ENCODE measurements at places on chromosomes 4 and X. TPM values are rescaled to one million over a fixed set of nuclear protein-coding genes. Genes with fewer than 3 reads are reported as not detected.

The NUDT10 gene
- total RNA-seq: 5.2 TPM

The RNF128 gene
- total RNA-seq: 0.10 TPM

DNA sequence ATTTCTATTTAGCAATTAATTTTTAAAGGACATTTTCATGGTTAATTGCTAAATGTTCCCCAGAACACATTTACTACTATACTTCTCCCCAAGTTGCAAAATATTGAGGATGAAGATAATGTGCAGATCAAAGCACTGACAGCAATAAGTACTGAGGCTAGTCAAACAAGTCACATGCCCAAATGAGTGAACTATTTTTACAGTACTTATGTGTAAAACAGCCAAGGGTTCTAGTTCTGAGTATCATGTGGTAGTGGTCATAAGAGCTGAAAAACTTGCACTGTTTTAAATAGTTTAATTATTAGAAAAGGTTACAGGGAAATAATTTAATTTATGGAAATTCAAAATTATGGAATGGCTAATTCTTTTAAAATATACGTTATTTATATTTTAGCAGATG, 3.8 kb downstream of the GALNTL6 start:
- peaks cover 25% of the 10 kb centered on the region for H3K4me1 ChIP-seq
- H3K36me3 ChIP-seq: no peaks in the 10 kb centered on the region
- DNase-seq: no peak
- H3K27ac ChIP-seq: no peak overlapping the region
- no peak overlapping the region for H3K4me3 ChIP-seq

DNA sequence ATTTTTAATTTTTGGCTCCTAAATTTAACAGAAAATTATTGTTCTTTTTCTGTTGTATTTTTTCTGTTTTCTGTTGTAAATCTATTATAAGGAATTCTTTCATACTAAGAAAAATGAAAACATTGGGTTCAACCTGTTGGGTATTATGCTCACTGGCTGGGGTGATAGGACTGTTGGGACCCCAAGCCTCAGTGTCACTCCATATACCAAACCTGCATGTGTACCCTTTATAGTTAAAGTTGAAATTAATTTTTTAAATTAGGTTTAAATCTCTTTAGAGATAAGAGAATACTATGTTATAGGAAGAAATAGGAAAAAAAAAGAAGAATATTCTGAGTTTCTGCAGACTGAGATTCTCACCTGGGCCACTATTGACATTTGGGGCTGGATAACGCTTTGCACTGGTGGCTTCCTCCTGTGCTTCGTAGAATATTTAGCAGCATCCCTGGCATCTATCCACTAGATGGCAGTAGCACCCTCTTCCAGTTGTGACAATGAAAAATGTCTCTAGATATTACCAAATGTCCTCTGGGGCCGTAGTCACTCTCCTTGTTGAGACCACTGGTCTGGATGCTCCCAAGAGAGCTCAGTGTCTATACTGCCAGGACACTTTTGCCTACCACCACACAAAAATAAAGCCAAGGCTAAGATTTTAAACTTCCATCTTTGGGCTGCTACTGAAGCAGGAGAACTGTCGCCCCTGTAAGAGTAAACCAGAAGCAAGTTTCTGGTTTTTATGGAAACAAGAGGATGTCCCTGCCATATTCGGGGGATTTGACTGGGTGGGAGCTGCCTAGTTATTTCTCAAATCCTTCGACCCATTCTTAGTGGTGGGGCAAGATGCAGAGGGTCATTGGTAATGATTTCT, 22.4 kb upstream of the CLTRN start:
- peaks cover 2% of the 10 kb centered on the region for H3K36me3 ChIP-seq
- no peak overlapping the region for H3K27ac ChIP-seq
- peaks cover 3% of the 10 kb centered on the region for H3K4me1 ChIP-seq
- H3K27me3 ChIP-seq: no peaks in the 10 kb centered on the region
- no peak for DNase-seq

DNA sequence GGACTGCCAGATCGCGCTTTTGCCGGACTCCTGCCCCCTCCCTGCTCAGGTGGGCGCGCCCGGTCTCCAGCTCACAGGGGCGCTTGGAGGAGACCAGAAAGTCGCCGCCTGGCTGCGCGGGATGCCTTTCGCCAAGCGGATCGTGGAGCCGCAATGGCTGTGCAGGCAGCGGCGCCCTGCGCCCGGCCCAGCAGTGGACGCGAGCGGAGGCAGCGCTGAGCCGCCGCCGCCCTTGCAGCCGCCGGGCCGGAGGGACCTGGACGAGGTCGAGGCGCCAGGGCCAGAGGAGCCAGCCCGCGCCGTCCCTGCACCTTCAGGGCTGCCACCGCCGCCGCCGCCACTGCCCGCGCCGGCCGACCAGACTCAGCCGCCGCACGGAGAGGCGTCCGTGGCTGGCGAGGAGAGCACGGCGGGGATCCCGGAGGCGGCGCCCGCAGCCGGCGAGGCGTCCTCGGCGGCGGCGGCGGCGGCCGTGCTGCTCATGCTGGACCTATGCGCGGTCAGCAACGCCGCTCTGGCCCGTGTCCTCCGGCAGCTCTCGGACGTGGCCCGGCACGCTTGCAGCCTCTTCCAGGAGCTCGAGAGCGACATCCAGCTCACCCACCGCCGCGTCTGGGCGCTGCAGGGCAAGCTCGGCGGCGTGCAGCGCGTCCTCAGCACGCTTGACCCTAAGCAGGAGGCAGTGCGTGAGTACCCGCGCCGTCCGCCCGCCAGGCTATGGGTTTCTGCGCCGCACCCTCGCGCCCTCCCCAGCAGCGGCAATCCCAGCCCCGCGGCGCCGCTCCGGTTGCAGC, 834 bp downstream of the NHS start:
- H3K27ac ChIP-seq: peak overlapping the region; percentile 40
- DNase-seq: peak; percentile 72
- H3K36me3 ChIP-seq: no peaks in the 10 kb centered on the region
- no peaks in the 10 kb centered on the region for H3K27me3 ChIP-seq

- H3K4me3 ChIP-seq: no peak overlapping the region
- DNase-seq: no peak
- H3K36me3 ChIP-seq: no peaks in the 10 kb centered on the region
- H3K27me3 ChIP-seq: no peaks in the 10 kb centered on the region
- H3K4me1 ChIP-seq: no peaks in the 10 kb centered on the region
Measured at GRCh38 chr4:159416073-159416472, 313.2 kb downstream of the RAPGEF2 start.

- no peak overlapping the region for H3K4me3 ChIP-seq
- peak overlapping the region; percentile 83 for H3K27ac ChIP-seq
- no peaks in the 10 kb centered on the region for H3K27me3 ChIP-seq
- no peak for DNase-seq
- H3K36me3 ChIP-seq: peaks cover 14% of the 10 kb centered on the region
Measured at GRCh38 chr4:184669251-184669650, 19.7 kb downstream of the PRIMPOL start.

- no peaks in the 10 kb centered on the region for H3K27me3 ChIP-seq
- H3K4me3 ChIP-seq: no peak overlapping the region
- no peaks in the 10 kb centered on the region for H3K36me3 ChIP-seq
- no peak for DNase-seq
- H3K27ac ChIP-seq: no peak overlapping the region
Measured at GRCh38 chr4:95505151-95505550, 43.6 kb downstream of the UNC5C start.

DNA sequence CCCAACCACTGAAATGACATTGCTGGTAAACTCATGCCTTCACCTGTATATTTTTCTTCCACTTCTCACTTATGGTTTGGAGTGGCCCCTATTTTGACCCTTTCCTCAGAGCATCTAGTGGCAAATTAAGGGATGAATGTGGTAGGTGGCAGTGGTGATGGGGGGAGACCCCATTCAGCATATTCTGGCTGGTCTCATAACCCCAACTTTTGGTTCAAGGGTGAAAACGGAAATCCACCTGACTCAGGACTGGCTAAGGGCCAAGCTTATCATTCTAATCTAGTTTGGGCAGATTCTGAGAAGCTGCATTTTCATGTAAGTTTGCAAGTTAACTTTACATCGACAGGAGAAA, 47.0 kb upstream of the NSUN7 start:
- no peak for DNase-seq
- no peak overlapping the region for H3K27ac ChIP-seq
- no peaks in the 10 kb centered on the region for H3K36me3 ChIP-seq
- no peaks in the 10 kb centered on the region for H3K4me1 ChIP-seq
- H3K4me3 ChIP-seq: no peak overlapping the region
- H3K27me3 ChIP-seq: no peaks in the 10 kb centered on the region

GRCh38 chrX:1493877-1494510, 41.3 kb upstream of the ASMTL start:
- no peak overlapping the region for H3K27ac ChIP-seq
- H3K4me3 ChIP-seq: no peak overlapping the region
- DNase-seq: peak; percentile 83

- H3K27me3 ChIP-seq: no peaks in the 10 kb centered on the region
- H3K27ac ChIP-seq: no peak overlapping the region
- H3K4me1 ChIP-seq: no peaks in the 10 kb centered on the region
Measured at GRCh38 chr4:82577451-82577850, 15.7 kb upstream of the TMEM150C start.

DNA sequence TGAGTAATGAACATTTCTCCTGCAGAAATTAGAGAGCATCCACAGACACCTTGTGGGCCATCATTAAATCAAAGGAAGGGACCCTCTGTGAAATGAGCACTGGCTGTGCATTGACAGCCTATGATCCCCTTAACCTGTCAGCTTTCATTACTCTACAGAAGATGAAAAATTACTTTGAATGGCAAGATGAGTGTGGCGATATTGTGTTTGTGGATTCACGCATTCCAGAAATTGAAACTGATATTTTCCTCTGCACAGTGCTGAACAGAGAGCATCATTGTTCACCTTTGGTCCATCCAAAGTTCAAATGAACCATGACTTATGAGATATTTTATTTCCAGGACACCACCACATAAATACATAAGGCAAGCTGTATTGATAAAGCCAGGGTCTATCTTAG, 374.8 kb upstream of the ANXA10 start:
- no peaks in the 10 kb centered on the region for H3K4me1 ChIP-seq
- H3K36me3 ChIP-seq: no peaks in the 10 kb centered on the region
- no peak overlapping the region for H3K4me3 ChIP-seq
- no peak overlapping the region for H3K27ac ChIP-seq
- H3K27me3 ChIP-seq: no peaks in the 10 kb centered on the region

GRCh38 chr4:6969826-6970800, 60.5 kb downstream of the TBC1D14 start:
- peak; percentile 75 for DNase-seq
- H3K36me3 ChIP-seq: peaks cover 7% of the 10 kb centered on the region
- H3K4me1 ChIP-seq: peaks cover 91% of the 10 kb centered on the region
- no peak overlapping the region for H3K27ac ChIP-seq
- H3K27me3 ChIP-seq: no peaks in the 10 kb centered on the region

- H3K4me3 ChIP-seq: no peak overlapping the region
- no peak for DNase-seq
- no peaks in the 10 kb centered on the region for H3K27me3 ChIP-seq
- no peak overlapping the region for H3K27ac ChIP-seq
- H3K36me3 ChIP-seq: no peaks in the 10 kb centered on the region
Measured at GRCh38 chr4:142427456-142427855, 418.6 kb downstream of the INPP4B start.

The MAGEA2B gene
- total RNA-seq: not detected

- no peak overlapping the region for H3K4me3 ChIP-seq
- H3K27me3 ChIP-seq: no peaks in the 10 kb centered on the region
- H3K27ac ChIP-seq: no peak overlapping the region
- no peaks in the 10 kb centered on the region for H3K4me1 ChIP-seq
- DNase-seq: no peak
Measured at GRCh38 chr4:76067652-76068286, 6.7 kb upstream of the ART3 start.

DNA sequence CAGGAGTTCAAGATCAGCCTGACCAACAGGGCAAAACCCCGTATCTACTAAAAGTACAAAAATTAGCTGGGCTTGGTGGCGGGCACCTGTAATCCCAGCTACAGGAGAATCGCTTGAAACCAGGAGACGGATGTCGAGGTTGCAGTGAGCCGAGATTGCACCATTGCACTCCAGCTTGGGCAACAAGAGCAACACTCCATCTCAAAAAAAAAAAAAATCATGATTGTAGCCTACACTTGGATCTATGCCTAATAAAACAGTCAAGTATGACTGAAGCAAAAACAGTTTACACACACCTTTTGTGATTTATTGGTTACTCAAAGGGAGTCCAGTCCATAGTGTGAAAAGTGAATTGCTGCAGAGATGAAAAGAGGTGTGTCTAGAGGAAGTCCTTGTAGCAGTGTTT, 34.7 kb upstream of the TASL start:
- H3K27ac ChIP-seq: peak overlapping the region; percentile 62
- no peaks in the 10 kb centered on the region for H3K27me3 ChIP-seq
- DNase-seq: no peak
- no peaks in the 10 kb centered on the region for H3K4me1 ChIP-seq

- H3K27me3 ChIP-seq: no peaks in the 10 kb centered on the region
- peaks cover 43% of the 10 kb centered on the region for H3K36me3 ChIP-seq
- DNase-seq: no peak
- H3K27ac ChIP-seq: no peak overlapping the region
Measured at GRCh38 chr4:67531379-67531962, 13.8 kb downstream of the CENPC start.

DNA sequence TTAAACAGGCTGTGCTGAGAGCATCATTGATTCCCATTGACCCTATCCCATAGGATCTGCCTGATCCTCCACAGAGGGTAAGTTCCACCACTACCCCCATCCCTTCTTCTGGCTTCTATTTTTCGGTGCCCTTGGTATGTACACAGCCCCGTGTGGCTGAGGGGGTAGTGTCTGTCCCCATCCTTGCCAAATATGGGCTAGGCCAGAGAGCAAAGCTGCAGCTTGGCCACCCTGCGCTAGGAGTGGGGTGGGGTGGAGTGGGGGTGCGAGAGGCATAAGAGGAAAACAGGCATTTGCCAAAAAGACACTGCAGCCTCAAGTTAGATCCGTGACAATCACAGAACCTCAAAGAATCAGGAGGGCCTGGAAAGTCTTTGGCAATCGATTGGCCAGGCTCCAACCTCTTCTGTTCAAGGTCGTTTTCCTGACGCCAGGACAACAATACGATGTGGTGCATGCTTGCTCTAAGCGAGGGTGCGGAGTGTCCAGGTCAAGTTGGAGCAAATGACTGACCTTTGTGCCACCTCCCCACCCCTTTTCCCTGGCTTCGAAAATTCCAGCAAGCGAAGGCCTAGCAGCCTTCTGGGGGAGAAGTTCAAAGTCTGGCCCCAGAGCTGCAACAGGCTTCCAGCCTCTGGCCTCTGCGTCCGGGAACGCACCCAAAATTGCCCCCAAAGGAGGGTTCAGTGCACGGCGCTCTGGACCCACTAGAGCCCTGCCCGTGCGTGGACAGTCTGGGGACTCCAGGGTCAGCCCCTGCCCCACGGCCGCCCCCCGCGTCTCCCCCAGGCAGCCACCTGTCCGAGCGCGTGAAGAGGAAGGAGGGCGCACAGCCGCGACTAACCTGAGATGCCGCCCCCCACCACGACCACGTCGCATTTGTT, 598 bp downstream of the MAOB start:
- no peak overlapping the region for H3K27ac ChIP-seq
- DNase-seq: no peak
- H3K4me3 ChIP-seq: no peak overlapping the region

- no peaks in the 10 kb centered on the region for H3K27me3 ChIP-seq
- DNase-seq: peak; percentile 25
- no peaks in the 10 kb centered on the region for H3K36me3 ChIP-seq
- peaks cover 3% of the 10 kb centered on the region for H3K4me1 ChIP-seq
Measured at GRCh38 chrX:23844502-23845138, 61.6 kb downstream of the SAT1 start.

Data from spleen (tissue), 13 donors.